Stomach (tissue), 19 donors: ENCODE measurements at places on chromosomes 1 and 21. TPM values are rescaled to one million over a fixed set of nuclear protein-coding genes. Genes with fewer than 3 reads are reported as not detected.

The FCRL6 gene
- not detected for total RNA-seq

DNA sequence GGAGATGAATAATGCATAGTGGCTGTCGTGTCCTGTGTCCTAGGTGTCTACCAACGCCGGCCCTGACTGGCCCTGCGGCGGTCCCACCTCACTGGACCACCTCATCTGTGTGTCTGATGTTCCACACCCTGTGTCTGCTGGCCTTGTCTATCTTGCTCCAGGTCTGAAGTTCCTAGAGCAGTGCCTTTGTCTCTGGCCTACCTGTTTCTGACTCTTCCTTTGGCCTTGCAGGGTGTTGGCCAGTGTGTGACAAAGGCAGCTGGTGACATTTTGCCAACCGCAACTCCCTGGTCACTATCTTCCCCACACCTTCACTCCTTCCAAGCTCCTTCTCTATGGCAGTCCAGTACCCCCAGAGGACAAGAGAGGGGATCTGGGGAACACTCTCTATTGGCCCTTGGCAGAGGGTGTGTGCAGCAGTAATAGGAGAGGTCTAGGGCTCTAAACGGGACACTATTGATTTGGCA lies 1.4 kb upstream of the AHDC1 start:
- DNase-seq: no peak

The ZFP69 gene
- total RNA-seq: 3.1 TPM

The SLC9C2 gene
- not detected for total RNA-seq

The DEDD gene
- total RNA-seq: 26.3 TPM

The AMY2A gene
- not detected for total RNA-seq

The L1TD1 gene
- total RNA-seq: 2.2 TPM

The ACTL8 gene
- total RNA-seq: not detected

GRCh38 chr21:45595574-45596295 lies 47.8 kb upstream of the PCBP3 start:
- DNase-seq: no peak

GRCh38 chr1:48784301-48784700 lies 7.6 kb upstream of the BEND5 start:
- no peak for DNase-seq

The SERTAD4 gene
- total RNA-seq: 0.29 TPM

- DNase-seq: no peak
Measured at GRCh38 chr1:18134324-18135046, 26.9 kb downstream of the IGSF21 start.

The DNASE2B gene
- not detected for total RNA-seq
